ENCODE measurements at places on chromosomes 4 and X.

DNA sequence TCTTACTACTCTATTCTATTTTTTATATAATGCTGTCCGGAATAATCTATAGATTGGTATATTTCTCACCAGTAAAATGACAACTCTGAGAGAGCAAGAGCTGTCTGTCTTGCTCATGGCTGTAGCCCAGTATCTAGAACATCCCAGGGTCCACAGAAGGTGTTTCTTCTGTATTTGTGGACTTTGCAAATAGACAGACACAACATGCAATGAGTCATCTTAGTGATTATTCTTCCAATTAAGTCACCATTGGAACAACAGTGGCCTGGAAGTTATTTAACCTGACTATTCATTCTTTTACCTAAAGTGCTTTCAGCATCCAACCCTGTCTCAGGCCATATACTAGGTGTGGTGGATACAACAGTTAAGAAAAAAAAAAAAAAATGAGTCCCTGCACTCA, 179.5 kb downstream of the PPARGC1A start:
- no peak for ATAC-seq

DNA sequence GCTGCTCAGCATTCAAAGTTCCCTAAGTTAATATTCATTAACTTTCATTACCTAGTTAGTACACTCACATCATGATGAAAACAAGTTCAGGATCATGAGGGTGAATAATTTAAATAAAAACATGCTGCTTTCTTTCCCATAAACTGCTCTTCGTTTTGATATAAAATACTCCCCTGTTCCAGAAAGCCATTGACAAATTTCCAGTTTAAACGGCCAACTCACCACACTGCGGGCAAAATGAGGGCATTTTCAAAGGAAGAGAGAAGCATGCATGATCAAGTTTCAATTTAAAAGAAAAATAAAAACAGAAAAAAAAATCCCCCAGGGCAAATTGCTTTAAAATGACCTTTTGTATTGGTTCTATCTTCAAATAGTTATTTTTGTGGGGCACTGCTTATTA, 69.6 kb downstream of the EPHA5 start:
- no peak for ATAC-seq

- no peak for ATAC-seq
These were observed 53.8 kb upstream of the TBC1D14 start for GRCh38 chr4:6855692-6856297.

GRCh38 chrX:111581086-111581485, 69.6 kb downstream of the SERTM2 start:
- no peak for ATAC-seq

DNA sequence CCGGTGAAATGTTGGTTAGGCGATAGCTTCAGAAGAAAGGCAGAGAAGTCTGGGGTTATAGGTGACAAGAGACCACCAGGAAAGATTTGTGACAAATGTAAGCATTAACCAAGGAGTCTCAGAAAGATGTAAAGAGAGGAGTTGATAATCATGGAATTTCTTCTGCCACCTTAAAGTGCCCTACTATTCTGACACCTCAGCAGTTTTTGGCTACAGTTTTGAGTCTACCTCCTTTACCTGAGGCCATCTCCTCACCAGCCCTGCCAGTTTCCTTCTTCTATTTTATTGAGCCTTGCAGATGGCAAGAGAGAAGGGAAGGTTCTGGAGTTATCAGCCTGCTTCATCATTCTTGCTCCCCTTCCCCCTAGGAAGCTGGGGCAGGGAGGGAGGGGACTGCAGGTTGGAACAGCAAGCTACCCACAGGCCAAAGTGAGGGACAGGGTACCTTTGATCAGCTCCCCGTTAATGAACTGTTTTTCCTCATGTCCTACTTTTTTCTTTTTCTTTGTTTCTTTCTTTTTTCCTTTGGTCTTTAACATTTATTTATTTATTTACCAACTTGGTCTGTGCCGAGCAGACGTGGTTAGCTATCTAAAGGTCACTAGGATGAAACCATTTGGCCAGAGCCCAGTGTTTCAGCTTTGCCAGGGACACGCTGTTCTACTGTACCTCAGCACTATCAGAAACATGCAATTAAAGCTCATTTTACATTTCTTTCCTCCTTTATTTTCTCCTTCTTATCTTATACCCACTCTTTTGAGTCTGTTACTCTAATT, 438.7 kb upstream of the AR start:
- ATAC-seq, result no peak

DNA sequence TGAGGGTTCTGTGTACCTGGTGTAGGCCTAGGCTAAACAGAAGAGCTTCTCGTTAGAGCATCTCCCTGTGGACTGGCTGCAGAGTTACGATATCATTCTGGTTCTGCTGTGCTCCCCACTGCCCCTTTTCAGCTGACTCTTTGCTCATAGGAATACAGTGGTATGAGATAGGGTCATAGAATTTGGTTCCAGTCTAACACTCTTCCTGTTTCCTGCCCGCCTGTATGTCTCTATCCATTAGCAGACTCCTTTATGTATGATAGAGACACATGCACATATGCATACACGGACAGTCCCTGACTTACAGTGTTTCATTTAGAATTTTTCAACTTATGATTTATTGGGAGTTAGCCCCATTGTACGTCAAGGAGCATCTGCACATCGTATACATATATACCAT, 15.3 kb downstream of the RNF4 start:
- no peak for ATAC-seq
